ENCODE measurements at places on chromosomes 5 and 9.

DNA sequence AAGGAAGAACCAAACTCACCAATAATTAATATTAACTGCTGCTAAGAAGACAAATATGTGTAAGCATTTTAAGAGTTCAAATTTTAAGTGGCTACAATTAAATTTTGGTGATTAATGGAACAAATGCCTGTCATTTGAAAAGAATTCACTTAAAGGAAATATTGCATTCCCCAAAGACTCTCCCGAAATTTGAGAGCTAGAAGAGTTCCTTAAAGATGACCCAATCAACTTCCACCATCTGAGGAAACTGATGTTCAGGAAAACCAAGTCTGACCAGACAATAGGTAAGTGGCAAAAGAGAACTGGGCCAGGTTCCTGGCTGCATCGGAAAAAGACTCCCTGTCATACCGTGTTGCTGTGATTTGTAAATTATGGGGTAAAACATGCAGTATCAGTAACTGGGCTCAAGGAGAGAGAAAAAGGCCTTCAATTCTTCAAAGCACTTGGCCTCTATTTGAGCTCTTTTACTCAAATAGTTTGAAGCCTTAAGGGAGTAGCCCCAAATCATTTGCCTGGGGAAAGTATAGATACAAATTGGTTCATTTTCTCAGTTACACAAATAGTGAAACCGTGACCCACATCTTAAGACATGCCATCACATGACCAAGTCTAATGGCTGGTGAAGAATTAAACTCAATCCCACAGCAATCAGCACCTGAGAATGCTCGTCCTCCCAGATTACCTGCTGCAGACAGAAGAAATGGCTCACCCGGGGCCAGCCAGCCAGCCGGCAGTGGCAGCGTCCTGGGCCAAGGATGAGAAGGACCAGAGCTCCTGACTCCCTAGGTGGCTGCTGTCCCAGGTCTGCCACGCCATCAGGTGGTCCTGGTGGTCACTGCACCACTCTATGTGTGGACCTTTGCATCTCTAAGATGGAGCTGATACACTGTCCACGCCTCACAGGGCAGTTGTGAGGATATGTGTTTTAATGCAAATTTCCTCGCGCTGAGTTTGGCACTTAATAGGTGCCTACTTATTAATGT lies 162.9 kb downstream of the TTLL11 start:
- DNase-seq = no peak

DNA sequence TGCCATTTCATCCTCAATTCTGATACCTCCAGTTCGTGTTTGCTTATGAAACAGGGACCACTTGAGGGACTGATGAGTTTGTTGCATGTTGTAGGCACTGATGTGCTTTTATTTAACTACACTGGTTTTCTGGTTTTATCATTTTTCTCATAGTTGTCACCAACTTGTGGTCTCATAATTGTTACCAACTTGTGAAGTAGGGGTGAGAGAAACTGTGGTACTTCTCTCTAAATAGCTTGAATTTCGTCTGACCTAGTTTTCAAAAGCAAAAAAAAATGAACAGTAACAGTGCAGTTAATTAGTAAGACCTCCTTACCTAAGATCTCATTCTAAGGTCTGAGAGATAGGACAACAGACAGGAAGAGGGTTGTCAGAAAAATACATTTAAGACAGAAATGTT lies 78.0 kb downstream of the ANXA2R start:
- DNase-seq = no peak

GRCh38 chr9:70504834-70505233 lies 90.4 kb upstream of the KLF9 start:
- no peak for DNase-seq

DNA sequence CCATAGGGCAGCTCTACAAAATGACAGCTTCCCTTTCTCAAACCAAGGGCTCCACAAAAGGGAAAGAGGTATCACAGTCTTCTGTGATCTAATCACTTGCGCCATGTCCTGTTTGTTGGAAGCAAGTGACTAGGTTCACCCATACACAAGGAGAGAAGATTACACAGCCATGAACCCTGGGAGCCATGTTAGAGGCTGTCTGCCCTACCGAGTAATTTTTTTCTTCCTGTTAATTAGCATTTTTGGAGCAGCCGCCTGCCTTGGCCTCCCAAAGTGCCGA lies 33.2 kb upstream of the GOLPH3 start:
- DNase-seq = no peak

- DNase-seq = no peak
Observed at GRCh38 chr5:15807871-15808270, 307.9 kb downstream of the FBXL7 start.

DNA sequence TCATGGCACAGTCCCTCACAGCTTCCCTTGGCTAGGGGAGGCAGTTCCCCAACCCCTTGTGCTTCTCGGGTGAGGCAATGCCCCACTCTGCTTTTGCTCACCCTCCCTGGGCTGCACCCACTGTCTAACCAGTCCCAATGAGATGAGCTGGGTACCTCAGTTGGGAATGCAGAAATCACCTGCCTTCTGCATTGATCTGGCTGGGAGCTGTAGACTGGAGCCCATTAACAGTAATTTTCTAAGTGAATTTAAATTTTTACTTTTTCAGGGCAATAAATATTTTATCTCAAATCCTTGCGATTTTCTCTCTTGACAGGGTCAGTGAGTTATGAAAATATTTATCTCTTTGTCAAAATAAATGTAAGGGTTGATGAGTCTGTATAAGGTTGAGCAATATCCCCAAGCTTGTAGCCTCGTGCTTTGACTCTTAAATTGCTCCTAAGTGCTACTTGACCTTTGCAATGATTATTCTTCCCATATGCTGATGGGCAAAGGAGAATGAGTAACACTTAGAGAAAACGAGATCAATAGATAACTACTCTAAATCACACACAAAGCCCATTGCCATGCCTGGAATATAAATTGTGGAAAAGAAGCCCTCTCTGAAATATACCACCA lies 82.1 kb upstream of the MOCS2 start:
- no peak for DNase-seq

DNA sequence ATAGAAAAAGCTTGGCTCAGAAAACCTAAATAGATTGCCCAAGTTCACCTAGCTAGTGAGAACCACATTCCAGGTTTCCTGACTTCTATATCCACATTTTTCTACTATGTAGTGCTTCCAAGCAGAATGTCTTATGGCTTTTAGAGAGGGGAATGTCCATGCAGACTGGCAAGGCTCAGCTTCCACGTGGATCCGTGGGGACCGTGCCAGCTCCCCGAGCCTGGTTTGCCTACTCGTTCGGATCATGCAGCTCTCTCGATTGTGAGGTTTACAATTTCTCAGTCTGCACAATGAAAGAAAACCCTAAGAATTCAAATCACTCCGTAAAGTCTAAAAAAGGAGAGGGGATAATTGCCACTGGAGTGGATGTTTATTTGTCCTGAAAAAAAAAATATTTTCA lies 256.5 kb upstream of the NR4A3 start:
- no peak for DNase-seq
